ENCODE measurements at places on chromosomes 5 and 9. TPM values are rescaled to one million over a fixed set of nuclear protein-coding genes. Genes with fewer than 3 reads are reported as not detected.
A peak's percentile ranks its signal among the peaks of the same experiment; 100 is the strongest.

Gene KCNN2
- not detected for total RNA-seq

DNA sequence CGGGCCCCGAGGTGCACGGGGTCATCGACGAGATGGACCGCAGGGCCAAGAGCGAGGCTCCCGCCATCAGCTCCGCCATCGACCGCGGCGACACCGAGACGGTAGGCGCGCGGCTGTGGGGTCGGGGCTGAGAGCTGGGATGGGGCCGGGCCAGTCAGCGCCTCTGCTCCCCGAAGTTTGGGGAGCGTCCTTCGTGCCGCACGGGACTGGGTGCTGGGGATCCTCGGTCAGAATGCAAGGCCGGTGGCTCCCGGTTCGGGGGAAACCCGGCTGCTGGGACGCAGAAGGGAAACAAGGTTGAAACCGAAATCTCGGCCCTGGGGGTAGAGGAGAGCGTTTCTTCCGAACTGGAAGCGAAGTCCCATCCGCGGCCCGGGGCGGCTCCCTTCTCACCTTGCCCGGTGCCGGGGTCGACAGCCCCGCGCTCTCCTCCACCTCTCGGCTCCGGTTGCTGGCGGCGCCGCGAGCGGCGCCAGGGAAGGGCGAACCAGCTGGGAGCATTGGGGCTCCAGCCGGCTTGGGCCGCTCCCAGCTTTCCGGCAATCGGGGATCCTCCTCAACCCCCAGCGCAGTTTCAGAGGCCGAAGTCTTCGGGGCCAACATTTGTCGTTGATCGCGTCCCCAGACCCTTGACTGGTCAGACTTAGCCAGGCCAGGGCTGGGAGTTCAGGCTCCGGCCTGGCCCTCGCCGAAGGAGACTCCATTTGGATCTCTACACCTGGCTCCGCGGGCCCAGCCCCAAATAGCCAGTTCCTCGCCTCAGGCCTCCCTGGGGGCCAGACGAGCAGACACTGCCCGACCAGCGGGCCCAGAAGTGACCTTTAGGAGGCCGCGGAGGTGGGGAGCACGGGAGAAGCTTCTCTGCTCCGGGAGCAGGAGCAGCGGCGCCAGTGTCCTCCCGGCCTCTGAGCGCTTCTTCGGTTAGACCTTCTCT is 1.1 kb downstream of the LHX2 start:
- no peaks in the 10 kb centered on the region for H3K4me1 ChIP-seq
- H3K27ac ChIP-seq, result no peak overlapping the region
- 0 out of 2 replicates have a peak overlapping the region, but pooled peaks have one; percentile 4 for H3K4me3 ChIP-seq
- DNase-seq, result no peak
- peaks cover 15% of the 10 kb centered on the region for H3K27me3 ChIP-seq
- no peaks in the 10 kb centered on the region for H3K36me3 ChIP-seq

GRCh38 chr9:38432922-38433510 is 8.8 kb upstream of the IGFBPL1 start:
- DNase-seq, result peak; percentile 37
- no peaks in the 10 kb centered on the region for H3K4me1 ChIP-seq
- no peak overlapping the region for H3K27ac ChIP-seq
- H3K27me3 ChIP-seq, result no peaks in the 10 kb centered on the region

- H3K4me1 ChIP-seq, result peaks cover 14% of the 10 kb centered on the region
- H3K27me3 ChIP-seq, result no peaks in the 10 kb centered on the region
- no peak for DNase-seq
- no peak overlapping the region for H3K4me3 ChIP-seq
- no peaks in the 10 kb centered on the region for H3K36me3 ChIP-seq
Measured at GRCh38 chr9:105320568-105320967, 76.1 kb downstream of the SLC44A1 start.

Gene TMEM171
- total RNA-seq, result 5.4 TPM

GRCh38 chr9:87580941-87581438 is 83.3 kb downstream of the DAPK1 start:
- no peak overlapping the region for H3K27ac ChIP-seq
- no peaks in the 10 kb centered on the region for H3K4me1 ChIP-seq
- DNase-seq, result no peak
- H3K36me3 ChIP-seq, result no peaks in the 10 kb centered on the region
